ENCODE measurements at places on chromosomes 1 and 21. TPM values are rescaled to one million over a fixed set of nuclear protein-coding genes. Genes with fewer than 3 reads are reported as not detected.

DNA sequence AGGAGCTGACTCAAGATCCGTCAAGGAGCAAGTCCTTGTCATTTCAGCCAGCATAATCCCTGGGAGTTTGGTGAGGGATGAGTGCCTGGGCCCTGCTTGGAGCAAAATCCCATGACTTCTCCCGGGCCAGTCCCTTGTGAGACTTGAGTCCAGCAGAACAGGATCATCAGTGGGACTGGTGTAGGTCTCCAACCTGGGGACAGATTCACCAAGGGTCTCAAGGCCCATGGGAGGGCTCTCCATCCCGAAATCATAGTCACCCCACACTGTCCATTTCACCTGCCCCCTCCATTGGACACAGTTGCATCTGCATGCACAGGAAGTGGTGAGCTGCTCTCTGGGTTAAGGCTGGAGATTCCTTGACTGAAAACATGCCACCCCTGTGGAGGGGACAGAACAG, 178.2 kb downstream of the FOXD2 start:
- no peak for DNase-seq

DNA sequence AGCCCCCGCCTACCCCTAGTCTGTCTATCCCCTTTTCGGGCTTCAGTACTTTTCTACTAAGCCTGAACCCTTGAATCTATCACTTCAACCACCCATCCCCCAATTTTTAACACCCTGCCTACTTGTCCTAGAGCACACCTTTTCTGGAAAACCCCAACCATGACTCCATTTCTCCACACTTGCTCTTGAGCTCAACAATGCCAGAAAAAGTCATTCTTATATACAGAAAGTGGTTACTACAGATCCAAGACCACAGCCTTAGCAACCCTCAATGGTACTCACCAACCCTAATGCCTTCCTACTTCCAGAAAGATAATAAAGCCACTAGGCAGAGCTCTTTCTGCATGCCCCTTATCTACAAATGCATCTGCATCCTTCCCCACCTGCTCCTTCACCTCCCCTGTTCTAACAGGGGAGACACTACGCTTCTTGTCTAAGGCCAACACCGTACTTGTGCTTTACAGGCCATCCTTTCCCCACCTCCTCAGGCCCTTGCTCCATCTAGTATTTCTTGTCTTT, 41.2 kb downstream of the DMAP1 start:
- no peak for DNase-seq

- DNase-seq = no peak
These were observed 5.3 kb downstream of the HCN3 start for GRCh38 chr1:155282488-155283091.

DNA sequence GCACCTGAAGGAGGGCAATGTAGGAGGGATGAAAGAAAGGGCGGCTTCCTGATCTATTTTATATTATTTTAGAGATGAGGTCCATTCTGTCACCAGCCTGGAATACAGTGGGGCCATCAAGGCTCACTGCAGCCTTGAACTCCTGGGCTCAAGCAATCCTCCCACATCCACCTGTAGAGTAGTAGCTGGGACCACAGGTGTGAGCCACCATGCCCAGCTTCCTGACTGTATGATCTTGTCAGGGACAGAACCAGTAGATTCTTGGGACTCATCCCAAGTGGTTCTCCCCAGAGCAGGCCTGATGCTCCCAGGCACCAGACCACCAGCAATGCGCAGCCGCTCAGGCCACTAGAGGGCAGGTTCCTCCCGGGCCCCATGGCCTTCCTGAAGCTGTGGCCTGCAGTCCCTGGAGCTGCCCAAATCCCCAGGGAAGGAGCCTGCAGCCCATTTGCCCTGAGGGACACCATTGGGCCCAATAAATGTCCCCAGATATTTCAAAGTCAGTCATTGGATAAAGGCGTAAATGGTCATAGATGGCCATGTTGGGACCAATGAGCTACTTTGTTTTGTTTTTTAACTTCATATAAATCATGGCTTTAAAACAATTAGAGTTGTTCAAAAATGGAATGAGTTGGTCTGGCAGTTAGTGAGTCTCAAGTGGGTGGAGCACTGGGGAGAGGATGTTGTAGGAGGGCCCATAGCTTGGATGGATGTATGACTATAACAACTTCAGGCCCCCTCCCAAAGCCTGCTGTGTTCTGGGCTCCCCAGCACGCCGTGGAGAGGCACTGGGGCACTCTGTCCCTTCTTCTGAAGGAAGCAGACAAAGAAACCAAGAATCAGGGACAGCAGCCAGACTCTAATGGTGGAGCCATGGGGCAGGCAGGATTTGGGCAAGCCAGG, 44.7 kb upstream of the GOLT1A start:
- DNase-seq = peak; percentile 68

The PIK3C2B gene
- 2.2 TPM for total RNA-seq

The CDC42BPA gene
- total RNA-seq = 34.8 TPM

The LDLRAD1 gene
- not detected for total RNA-seq

DNA sequence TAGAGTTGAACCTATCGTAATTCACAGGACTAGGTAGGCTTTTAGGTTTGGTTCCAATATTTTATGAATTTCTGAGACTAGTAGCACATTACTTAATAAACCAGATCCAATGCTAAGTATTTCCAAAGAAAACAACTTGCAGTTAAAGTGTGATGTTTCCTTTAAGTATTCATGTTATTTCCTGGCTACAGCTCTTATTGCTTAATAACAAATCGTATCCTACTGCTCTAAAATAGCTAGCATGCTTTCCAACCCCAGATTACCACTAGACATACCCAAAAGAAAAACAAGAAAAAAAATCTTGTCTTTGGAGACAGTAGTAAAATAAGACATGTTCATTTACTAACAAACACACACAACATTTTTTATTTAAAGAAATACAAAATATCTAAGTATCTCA, 898 bp downstream of the KRTAP27-1 start:
- no peak for DNase-seq

The SLC16A4 gene
- 24.9 TPM for total RNA-seq

The OR2T3 gene
- total RNA-seq = not detected

DNA sequence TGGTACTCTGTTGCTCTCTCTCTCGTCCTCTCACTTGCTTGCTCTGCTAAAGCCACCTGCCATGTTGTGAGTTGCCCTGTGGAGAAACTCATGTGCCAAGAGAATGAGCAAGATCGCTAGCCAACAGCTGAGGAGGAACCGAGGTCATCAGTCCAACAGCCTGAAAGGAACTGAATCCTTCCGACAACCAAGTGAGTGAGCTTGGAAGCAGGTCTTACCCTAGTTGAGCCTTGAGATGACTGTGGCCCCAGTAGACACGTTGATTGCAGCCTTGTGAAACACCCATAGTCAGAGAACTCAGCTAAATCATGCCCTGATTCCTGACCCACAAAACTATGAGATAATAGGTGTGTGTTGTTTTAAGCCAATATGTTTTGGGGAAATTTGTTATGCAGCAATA, 48.1 kb upstream of the BACH1 start:
- DNase-seq = no peak

DNA sequence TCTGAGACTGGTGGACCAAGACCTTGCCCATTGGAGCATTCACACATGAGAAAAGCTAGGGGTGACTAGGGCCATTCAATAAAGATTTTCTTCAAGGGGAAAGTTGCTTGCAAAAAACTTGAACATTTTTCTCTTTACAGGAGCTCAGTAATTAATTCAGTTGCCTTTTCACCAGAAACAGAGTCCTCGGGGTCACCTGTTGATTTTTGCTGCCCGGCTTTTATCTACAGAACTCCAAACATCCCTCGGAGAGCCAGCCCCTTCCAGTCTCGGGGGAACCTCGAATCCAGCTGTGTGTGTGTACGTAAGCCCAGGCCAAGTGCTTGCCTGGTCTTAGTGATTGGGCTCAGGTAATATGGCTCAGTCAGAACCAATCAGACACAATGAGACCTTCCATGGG, 47.5 kb downstream of the PCNX2 start:
- no peak for DNase-seq

The KCNQ4 gene
- not detected for total RNA-seq

DNA sequence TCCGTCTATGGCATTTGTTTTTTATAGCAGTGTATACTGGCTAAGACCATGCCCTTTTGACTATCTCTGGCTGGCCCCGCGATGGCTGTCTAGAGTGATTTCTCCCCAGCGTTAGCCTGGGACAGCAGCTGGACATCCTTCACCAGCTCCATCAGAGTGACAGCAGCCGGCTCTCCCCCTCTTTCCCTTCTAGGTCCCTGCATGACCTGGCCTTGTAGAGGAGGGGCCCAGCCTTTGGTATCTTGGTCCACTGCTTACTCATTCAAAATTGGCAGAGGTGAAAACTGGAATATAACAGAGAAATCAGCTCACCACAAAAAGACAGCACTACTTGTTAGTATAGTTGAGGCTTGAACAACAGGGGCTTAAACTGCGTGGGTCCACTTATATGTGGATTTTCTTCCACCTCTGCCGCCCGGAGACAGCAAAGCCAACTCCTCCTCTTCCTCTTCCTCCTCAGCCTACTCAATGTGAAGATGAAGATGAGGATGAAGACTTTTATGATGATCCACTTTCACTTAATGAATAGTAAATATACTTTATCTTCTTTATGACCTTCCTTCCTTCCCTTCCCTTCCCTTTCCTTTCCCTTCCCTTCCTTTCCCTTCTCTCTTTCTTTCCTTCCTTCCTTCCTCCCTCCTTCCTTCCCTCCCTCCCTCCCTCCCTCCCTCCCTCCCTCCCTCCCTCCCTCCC, 29.4 kb upstream of the B3GALNT2 start:
- no peak for DNase-seq

DNA sequence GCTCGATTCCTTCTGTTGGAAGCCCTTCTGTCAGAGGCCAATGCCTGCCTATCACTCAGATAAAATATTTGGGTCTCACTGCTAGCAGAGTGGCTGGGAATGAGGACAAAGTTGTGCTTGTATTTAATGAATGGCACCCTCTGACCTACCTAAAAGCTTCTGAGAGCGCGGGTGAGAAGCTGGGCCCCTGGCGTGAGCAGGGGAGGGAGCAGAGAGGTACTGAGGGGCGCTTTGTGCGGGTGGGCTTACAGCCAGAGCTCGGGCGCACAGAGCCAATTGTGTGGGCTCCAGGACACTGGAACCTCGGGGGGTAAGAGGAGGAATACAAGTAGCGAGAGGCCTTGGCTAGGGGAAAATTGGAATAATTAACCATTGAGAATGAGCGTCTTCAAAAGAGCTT, 32.3 kb downstream of the PCAT6 start:
- no peak for DNase-seq

DNA sequence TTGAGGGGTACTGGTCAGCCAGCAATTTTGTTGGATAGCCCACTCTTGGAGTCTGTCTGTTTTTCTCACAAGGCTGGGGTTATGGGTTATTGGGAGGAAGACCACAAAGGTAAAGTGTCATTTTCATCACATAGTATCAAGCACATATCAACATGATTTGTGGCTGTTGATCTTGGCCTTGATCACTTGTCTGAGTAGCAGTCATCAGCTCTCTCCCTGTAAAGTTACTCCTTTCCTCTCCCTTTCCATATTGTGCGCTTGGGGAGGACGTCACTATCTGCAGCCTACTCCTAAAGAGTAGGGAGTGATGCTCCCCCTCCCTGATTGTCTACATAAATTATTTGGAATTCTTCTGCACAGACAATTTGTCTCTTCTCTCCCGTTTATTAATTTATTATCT, 1.8 kb upstream of the ZNF362 start:
- DNase-seq = no peak

GRCh38 chr1:219621047-219621786, 8.3 kb upstream of the ZC3H11B start:
- no peak for DNase-seq

DNA sequence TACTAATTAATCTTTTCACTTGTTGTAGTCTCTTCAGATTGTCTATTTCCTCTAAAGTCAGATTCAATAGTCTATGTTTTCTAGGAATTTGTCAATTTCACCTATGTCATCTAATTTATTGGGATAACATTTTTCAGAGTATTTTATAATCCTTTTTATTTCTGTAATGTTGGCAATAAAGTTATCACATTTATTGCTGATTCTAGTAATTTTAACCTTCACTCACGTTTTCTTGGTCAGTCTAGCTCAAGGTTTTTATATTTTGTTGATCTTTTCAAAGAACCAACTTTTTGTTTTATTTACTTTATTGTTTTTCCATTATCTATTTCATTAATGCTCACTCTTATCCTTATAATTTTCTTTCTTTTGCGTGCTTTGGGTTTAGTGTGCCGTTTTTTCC, 97.9 kb upstream of the GNG12 start:
- no peak for DNase-seq

Data from HFFc6 (cell line).